ENCODE measurements at places on chromosomes 4 and X.

DNA sequence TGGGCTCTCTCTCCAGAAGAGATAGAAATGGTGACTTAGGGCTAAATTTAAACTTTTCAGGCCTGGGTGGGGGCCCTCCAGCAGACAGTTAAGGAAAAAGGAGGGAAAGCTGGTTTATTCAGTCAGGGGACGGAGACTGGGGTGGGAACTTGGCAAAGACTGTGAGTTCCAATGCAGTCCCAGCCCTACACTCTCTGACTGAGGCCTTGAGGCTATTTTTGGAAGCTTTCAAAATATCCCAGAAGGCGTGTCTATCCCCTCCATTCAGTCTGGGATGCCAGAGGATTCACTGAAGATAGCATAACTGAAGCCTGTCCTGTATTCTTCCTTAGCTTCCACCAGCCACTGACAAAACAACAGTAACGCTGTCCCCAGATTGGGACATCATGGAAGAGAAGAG lies 32.1 kb upstream of the MSN start:
- no peak for DNase-seq

GRCh38 chrX:17323397-17323796 lies 51.6 kb upstream of the NHS start:
- no peak for DNase-seq

DNA sequence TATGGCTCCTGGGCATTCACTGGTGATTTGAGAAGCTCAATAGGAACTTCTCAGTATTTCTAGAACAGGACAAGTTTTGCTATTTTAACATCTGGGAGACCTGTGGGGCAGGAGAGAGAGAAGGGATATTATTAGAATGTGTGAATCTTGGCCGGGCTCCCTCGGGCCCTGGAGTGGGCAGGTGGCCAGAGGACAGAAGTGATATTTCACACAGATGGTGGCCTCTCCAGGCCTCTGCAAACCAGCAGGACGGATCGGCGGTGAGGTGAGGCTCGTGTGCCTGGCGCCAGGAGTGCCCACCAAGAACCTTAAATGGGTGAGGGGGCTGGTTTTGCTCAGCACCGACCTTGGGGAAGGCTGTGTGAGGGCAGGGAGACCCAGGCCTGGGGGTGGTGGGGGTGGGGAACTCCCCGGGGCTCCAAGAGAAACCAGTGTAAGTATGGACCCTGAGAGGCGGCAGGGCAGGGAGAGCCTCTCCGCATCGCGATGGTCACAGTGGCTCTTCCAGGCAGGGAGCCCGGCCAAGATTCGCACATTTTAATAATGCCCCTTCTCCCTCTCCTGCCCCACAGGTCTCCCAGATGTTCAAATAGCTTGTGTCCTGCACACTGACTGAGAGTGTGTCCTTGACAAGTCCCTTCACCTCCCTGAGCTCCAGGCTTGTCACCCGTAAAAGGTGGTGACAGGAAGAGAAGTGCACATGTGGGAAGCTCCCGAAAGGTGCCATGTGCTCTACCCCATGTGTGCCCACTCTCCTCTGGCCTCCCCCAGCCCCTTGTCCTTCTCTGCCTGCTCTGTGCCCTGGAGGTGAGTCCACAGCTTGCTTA lies 64.9 kb downstream of the SORCS2 start:
- DNase-seq = no peak

- no peak for DNase-seq
Measured at GRCh38 chr4:118289794-118290193, 63.0 kb downstream of the PRSS12 start.

DNA sequence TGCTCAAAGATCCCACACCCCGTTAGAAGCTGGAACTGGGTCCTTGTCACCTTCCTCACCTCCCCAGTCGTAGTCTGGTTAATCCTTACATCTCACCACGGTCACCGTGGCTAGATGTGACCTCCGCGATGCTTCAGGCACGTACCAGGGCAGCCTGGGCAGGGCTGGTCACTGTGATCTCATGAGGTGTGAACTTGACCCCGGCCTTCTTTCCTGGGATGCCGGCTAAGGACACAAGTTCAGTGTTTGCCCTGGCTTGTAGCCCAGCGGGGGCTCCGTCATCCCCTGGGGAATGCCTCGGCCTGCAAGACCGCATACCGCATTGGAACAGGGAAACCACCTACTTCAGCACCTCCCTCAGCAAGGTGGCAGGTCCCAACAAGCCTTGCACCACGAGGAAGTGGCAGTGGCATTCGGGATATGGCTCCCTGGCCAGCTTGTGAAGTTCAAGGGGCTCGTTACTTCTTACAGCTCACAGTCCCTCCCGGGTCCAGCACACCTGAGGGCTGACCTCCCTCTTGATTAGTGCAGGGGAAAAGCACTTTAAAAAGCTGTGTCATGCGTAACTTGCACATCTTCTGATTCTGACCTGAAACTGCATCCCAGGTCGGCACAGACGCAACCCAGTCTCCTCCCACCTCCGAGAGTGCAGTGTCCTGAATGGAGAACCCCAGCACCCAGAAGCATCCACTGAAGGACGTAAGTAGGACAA lies 25.9 kb downstream of the NOP14 start:
- DNase-seq = peak; percentile 80

GRCh38 chrX:11164433-11164832 lies 53.3 kb downstream of the HCCS start:
- no peak for DNase-seq

DNA sequence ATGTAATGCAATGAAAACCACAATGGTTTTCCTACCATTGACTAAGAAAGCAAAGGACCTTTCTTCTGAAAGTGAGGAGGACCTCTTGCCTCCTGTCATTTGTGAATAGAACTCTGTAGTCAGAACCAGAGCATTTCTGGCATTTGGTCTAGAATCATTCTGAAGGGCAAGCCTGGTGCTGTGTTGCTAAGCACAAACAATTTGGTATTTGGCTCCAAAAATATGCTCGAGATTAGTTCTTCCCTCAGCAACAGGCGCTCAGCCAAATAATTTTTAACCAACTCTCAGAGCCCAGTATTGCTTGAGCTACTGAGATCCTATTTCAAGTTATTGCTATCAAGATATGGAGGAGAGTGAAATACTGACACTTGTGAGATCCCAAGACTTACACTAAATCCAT lies 71.0 kb downstream of the SNCA start:
- peak; percentile 71 for DNase-seq

GRCh38 chrX:66164470-66164869 lies 423 bp downstream of the HEPH start:
- DNase-seq = no peak

DNA sequence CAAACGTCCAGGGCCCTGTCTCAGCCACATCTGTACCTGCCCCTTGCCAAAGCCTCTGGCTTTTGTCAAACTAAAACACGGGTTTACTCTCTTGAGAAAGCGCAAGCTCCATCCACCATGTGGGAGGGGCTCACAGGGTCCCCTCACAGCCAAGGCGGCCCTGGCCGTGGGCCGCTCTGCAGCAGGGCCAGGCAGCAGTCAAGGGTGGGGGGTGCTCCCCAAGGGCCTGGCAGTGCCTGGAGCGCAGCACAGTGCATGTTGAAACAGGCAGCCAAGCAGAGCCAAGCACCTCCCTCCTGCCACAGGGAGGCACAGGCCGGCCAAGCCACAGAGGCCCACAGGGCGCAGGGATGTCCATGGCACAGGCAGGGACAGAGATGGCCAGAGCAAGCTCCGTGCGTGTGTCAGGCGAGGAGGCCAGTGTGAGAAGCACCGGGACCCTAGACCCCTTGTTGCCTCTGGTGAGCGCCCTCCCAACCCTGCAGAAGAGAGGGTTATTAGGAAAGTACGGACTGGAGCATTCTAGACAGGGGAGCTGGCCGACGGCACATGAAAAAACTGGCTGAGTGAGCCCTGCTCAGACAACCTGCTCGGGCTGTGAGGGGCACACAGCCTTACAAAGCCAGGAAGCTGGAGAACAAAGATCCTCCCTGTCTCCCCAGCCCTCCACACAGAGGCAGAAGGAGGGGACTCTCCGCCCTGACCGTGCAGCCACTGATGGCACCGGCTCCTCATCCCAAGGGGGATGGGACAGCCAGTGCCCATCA lies 39.0 kb downstream of the FAM53A start:
- peak; percentile 11 for DNase-seq

DNA sequence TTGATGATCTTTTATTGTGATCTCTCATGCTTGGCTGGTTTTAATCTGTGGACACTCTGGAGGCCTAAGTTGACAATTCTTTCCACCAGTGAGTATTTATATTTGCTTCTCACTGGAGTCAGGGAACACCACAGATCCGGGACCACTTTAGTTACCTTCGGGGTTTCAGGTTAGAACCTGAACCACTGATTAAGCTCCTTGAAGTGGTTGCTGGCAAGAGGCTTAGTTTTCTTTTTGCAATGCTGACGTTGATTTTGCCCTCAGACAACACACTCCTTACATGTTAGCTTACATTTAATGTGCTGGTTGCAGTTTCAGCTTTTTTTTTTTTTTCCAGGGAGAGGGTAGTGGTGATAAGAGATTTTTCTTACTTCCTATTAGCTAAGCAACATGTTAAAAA lies 10.5 kb upstream of the ZNF330 start:
- DNase-seq = no peak

DNA sequence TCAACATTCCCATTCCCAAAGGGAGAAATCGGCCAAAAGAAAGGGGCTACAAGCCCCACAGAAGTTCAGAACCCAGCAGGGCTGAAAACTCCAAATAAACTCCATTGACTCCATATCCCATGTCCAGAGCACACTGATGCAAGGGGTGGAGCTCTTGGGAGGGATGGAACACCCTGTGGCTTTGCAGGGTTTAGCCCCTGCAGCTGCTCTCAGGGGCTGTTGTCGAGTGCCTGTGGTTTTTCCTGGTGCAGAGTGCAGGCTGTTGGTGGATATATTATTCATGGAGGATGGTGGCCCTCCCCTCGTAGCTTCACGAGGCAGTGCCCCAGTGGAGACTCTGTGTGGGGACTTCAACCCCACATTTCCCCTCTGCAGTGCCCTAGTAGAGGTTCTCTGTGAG lies 53.7 kb downstream of the PDGFRA start:
- no peak for DNase-seq

DNA sequence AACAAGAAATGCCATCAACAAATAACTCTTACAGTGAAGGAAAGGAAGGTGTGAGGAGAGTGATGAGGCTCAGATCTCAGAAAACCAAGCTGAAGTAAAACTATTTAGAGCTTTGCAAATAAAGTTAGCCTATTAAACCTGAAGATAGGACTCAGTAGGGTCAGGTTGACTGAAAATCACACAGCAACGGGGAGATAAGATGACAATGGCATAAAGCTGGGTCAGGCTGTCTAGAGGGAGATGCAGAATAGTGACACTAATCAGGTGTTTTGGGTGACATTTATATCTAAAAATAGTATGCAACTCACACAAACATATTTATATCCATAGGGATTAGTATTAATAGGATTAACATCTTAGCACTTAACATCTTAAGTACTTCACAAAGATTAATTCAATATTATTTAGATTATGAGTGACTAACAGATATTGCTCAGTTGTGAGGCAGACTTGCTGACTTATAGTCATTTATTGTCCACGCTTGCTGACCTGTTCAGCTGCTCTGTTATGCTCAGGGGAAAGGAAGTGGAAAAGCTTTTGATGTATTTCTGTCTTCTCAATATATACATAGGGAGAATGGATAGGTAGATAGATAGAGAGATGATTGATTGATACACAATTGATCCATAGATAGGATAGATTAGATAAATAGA lies 130.7 kb upstream of the GUCY1A1 start:
- no peak for DNase-seq

DNA sequence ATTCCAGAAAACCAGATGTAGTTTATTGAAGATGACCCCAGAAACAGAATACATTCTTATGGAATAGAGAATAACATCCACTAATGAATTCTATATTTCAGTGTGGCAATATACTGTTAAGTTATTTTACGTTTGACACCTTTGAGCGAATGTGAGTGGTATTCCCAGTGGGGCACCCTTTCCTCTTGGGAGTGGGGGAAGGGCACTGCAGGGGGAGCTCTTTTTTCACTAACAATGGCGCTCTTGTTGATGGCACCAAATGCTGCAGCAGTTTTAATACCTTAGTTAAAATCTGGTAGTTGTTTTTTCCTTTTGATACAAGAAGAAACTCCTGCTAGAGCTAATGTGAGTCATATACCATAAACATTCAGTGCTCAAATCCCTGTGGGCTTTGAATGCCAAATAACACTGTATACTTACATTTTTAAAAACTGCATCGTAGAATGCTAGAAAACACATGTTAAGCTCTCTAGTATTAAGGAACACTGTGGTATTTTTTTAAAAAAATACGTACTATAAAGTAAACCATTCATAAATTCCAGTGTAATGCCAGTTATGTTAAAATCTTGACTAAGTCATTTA lies 178.5 kb downstream of the DCHS2 start:
- DNase-seq = no peak

DNA sequence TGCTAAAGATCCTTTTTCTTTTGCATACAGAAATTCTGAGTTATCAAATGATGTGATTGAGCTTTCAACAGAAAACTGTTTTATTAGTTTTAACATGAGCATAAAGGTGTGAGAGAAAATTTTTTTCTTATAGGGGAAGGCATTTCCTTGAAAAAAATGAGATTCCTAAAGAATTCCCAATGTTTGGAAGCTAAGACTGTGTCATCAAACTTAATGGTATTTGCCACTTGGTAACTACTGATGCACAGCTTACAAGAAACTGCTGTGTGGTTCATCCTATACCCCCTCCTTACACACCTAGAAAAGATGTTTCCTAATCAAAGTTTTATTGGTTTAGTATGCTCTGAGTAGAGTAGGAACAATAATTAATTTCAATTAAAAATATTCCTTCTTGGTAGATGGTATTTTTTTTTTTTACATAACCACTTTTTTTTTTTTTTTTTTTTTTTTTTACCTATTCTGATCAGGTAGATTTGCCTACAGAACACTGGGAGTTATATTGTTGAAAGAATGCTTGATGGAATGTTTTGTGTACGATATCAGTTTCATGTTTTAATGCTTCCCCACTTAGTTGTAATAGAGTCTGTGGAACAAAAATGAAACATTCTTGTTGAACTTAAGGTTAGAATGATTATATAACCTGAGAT lies 6.0 kb downstream of the PTPN13 start:
- DNase-seq = no peak

DNA sequence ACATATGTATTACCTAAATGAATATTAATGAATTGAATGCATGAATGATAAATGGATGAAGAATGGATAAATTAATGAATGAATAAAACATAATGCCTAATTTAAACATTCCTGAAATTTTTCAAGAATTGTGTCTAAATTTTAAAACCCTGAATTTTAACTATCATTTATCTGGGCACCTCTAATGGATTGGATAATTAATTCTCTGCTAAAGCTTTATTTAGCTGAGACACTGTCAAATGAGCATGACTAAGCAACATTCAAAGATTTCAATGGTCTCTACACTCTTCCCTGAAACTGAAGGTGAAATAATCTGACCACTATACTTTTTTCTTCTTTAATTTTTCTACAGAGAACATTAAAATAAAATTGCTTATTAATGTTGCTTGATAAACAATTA lies 1197.7 kb downstream of the C4orf33 start:
- DNase-seq = no peak

- DNase-seq = peak; percentile 52
Measured at GRCh38 chrX:129540068-129540653, at the start of gene OCRL. TSS of gene OCRL (plus strand) at chrX:129540259. CDS start at chrX:129540440, 181 bp downstream.

DNA sequence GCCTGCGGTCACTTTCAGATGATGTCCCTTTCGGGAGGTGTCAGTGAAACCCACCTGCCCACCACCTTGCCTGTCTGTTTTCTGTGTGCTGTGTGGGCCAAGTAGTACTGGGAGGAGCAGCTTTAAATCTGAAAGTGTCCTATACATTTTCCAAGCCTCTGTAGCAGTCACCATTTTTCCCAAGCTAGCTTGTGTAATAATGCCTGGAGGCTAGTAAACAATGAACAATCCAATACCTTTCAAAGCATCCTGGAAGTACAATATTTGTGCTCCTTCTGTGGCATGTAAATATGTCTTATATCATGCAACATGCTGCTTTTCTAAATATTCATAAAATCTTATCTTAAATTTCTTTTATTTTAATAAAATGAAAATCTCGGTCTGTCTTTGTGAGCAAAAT lies 111.6 kb upstream of the C1GALT1C1 start:
- DNase-seq = no peak

Measured in NCI-H226 (cell line).